ENCODE measurements at places on chromosomes 2 and 18.

- DNase-seq: no peak
Measured at GRCh38 chr18:57981308-57982028, 62.6 kb upstream of the NEDD4L start.

DNA sequence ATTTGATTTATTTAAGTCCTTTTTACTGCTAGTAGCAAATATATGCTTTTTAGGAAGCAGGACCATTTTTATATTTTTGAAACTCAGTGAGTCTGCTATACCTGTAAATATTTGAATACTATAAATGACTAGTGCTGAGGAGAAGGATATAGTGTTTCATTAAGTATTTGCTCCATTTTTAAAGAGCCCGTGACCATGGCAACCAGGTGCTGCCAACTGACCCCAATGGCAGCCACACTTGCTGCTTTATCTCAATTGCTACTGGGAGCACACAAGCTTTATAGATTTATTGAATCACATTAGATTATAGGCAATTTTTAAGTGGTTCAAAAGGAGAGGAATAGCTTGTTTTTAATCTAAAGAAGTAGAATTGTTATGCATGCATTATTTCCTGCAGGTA is 142.0 kb downstream of the SCG2 start:
- DNase-seq: no peak

DNA sequence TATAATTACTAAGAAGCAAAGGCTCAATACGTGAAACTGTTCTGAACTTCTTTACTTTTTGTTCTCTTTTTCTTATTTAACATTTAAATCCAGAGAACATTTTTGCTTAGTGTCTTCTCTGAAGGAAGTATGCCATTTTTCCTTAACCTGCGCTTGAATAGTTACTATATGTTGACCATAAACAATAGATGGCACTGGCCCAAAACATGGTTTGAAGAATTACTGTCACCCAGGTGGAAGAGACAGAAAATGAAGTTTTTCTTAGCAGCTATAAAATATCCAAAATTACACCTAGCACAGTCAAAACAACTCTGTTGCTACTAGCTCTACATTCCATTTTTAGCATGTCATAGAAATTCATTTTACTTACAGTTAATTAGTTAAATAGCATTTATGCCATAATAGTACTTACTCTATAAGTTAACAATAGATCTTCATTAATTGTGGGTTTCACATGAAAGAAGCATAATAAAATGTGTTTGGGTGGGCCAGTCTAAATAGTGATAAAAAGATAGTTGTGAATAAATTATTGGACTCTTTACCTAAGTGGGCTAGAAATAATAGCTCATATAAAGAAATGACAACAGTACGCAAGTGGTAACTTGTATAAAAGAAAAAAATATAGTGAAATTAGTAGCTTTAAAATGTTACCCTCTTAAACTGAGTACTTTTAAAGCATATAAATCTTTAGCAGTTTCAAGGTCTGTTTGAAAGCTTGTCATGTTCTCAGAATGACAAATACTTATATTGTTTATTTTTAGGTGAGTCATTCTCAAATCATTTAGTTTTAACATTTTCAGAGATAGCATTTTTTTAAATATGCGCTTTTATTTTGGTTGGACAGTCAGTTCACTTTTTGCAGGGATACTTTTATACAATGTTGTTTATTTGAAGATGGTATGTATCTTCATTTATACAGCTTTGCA is 3.7 kb downstream of the ETAA1 start:
- no peak for DNase-seq

DNA sequence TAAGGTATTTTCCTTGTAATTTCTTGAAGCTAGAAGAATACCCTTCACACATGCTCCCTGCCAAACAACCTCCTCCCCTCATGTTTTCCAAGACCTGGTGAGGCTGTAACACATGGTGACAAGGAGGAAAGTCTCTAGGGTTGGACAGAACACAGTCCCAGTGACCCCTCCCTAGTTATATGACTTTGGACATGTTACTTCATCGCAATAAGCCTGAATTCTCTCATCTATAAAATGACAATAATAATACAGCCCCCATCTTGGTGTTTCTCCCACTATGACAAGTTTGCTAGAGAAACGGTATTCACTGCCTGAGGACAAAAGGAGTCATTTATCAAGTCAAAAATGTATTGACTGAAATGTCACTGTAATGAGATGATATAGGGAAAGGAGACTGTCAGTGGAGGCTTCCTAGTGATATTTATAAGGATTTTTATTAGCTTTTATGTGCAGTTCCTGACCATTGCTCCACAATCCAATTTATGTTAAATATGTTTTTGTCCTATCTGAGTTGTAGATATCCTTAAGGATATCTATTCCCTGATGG is 464.4 kb downstream of the SUCLG1 start:
- DNase-seq: no peak

- no peak for DNase-seq
Measured at GRCh38 chr18:55694291-55694690, 106.3 kb upstream of the TCF4 start.
